ENCODE measurements at places on chromosomes 4 and X.

- DNase-seq = peak; percentile 77
- H3K4me1 ChIP-seq = peaks cover 3% of the 10 kb centered on the region
- no peaks in the 10 kb centered on the region for H3K27me3 ChIP-seq
- H3K27ac ChIP-seq = peak overlapping the region; percentile 57
Observed at GRCh38 chrX:53089224-53089842, 4.6 kb upstream of the KANTR start.

DNA sequence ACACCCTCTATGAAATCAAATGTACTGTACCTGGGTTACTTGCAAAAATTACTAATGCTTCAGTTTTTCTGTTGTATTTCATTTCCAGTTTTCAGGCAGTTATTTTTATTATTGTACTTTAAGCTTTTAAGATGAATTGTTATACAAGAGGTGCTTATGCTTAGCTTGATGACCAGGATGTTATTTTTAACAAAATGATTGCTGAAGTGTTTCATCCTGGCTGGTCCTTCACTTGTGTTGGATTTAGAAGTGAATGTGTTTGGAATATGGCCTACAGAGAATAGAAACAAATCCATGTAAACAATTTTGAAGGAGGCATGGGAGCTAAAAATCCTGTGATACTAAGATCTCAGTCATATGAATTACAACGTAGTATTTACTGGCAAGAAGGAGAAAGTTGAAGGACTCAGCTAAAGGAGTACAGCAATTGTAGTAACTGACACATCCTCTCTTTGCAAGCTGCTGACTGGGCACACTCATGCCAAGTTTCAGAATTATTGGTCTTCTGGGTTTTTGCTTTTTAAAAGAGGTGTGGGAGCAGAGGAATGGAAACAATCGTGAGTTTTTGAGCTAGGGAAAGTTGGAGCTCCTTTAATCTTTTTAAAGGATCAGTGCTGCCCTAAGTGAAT lies 9.2 kb downstream of the UBE2A start:
- H3K27ac ChIP-seq = no peak overlapping the region
- H3K4me1 ChIP-seq = no peaks in the 10 kb centered on the region
- DNase-seq = no peak
- H3K4me3 ChIP-seq = no peak overlapping the region
- H3K36me3 ChIP-seq = peaks cover 14% of the 10 kb centered on the region

GRCh38 chrX:97639526-97639925 lies 755.8 kb downstream of the RPA4 start:
- H3K4me3 ChIP-seq = no peak overlapping the region
- no peaks in the 10 kb centered on the region for H3K36me3 ChIP-seq
- DNase-seq = peak; percentile 17
- no peak overlapping the region for H3K27ac ChIP-seq
- H3K4me1 ChIP-seq = no peaks in the 10 kb centered on the region

- H3K36me3 ChIP-seq = no peaks in the 10 kb centered on the region
- DNase-seq = no peak
- H3K4me3 ChIP-seq = no peak within 1 kb of the TSS
- peaks cover 1% of the 10 kb centered on the region for H3K27me3 ChIP-seq
- H3K27ac ChIP-seq = no peak within 1 kb of the TSS
Observed at GRCh38 chr4:176268963-176269362, at the start of gene ASB5. Gene ASB5, minus strand, starts transcription at chr4:176269222. Its CDS starts 114 bp downstream, at chr4:176269108.

- H3K27ac ChIP-seq = no peak overlapping the region
- DNase-seq = no peak
- no peaks in the 10 kb centered on the region for H3K36me3 ChIP-seq
- H3K4me3 ChIP-seq = no peak overlapping the region
Observed at GRCh38 chr4:7857993-7858392, 81.7 kb downstream of the AFAP1 start.

GRCh38 chr4:6641164-6641970 lies 882 bp downstream of the MRFAP1 start:
- H3K4me1 ChIP-seq = peaks cover 30% of the 10 kb centered on the region
- peak overlapping the region; percentile 93 for H3K27ac ChIP-seq
- no peaks in the 10 kb centered on the region for H3K27me3 ChIP-seq
- peaks cover 7% of the 10 kb centered on the region for H3K36me3 ChIP-seq

DNA sequence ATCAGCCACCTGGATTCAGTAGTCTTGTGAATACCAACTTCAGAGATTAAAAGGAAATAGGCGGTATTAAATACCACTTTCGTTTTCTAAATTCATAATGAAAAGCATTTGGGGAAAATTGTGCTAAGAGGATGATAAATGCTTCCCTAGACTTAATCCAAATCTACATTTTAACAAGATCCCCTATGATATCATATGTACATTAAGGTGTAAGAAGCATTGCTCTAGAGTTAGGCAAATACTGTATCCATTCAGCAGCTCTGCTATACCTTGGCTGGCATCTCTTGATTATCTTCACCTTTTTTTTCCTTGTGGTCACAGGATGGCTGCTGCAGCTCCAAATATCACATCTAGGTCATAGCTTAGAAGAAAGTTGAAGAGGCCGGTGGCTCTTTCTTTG lies 40.6 kb upstream of the PHEX start:
- no peak for DNase-seq
- no peaks in the 10 kb centered on the region for H3K27me3 ChIP-seq
- H3K27ac ChIP-seq = no peak overlapping the region
- H3K4me1 ChIP-seq = peaks cover 16% of the 10 kb centered on the region

- no peak overlapping the region for H3K4me3 ChIP-seq
- no peaks in the 10 kb centered on the region for H3K4me1 ChIP-seq
- no peak overlapping the region for H3K27ac ChIP-seq
- H3K36me3 ChIP-seq = no peaks in the 10 kb centered on the region
Observed at GRCh38 chr4:13496605-13497004, 12.5 kb upstream of the RAB28 start.

DNA sequence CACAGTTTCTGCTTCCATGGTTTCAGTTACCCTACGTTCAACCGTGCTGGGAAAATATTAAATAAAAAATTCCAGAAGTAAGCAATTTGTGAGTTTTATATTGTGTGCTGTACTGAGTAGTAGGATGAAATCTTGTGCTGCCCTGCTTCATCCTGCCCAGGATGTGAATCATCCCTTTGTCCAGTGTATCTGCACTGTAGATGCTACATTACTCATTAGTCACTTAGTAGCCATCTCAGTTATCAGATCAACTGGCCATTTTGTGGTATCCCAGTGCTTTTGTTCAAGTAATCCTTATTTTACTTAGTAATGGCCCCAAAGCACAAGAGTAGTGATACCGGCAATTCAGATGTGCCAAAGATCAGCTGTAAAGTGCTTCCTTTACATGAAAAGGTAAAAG lies 97.9 kb downstream of the COX18 start:
- peaks cover 6% of the 10 kb centered on the region for H3K4me1 ChIP-seq
- no peak overlapping the region for H3K4me3 ChIP-seq
- no peak for DNase-seq
- H3K27me3 ChIP-seq = no peaks in the 10 kb centered on the region
- H3K27ac ChIP-seq = no peak overlapping the region

DNA sequence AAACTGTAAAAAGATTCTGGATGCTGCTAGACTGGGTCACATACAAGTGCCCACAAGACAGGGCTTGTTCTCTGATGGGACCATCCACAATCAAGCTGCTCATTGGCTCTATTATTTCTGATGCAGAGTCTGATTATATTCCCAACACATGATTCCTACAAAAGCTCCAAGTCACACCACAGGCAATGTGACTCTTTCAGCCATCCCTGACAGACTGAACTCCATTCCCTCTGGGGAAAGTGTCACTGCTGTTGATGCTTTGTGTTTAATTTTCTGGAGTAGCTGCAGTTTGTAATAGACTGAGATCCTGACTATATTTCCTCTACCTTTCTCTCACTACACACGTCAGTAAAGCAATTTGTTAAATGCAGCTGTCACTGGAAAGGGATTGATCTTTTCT lies 55.4 kb upstream of the BCLAF3 start:
- no peaks in the 10 kb centered on the region for H3K36me3 ChIP-seq
- no peaks in the 10 kb centered on the region for H3K4me1 ChIP-seq
- no peak overlapping the region for H3K27ac ChIP-seq
- DNase-seq = no peak
- H3K27me3 ChIP-seq = peaks cover 21% of the 10 kb centered on the region

Measured in common myeloid progenitor, CD34-positive (primary cell).